ENCODE measurements at places on chromosomes 6 and 20.

DNA sequence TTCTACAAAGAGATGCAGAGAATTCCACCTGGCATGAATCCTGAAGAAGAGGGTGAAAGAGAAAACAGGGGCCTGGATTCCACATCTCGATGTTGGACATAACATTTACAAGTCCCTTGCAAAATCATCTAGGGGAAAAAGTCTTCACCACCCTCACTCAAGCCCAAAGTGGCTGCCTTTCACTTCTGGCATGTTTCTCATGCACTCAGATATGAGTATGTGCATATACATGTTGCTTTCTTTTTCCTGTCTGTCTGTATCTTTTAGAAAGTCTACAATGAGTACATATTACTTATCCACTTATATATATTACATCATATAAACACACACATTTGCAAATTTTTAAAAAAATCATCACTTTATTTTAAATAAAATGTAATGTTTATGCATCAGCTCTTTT is 159.3 kb downstream of the KIF6 start:
- DNase-seq: no peak

- no peak for DNase-seq
These were observed 4.6 kb upstream of the NKX2-2 start for GRCh38 chr20:21518292-21518991.

GRCh38 chr6:135281227-135281626 is 100.1 kb downstream of the MYB start:
- DNase-seq: no peak

DNA sequence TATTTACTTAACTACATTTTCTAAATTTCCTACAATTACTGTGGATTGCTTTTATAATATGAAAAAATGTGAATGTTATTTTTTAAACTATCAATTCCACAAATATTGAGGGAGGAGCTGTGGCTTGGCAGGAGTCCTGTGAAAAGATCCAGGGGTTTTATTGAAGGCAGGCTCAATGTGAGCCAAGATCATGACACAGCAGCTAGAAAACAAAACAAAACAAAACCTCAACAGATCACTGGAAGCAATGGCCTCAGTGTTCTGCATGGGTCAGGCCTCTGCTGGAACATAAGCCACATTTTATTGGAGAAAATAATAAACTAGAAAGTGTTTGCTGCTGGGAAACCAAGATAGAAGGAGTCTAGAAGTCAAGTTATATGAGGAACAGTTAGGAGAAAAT is 19.4 kb upstream of the RCAN2 start:
- DNase-seq: no peak

GRCh38 chr6:20674664-20675063 is 140.4 kb downstream of the CDKAL1 start:
- DNase-seq: no peak

DNA sequence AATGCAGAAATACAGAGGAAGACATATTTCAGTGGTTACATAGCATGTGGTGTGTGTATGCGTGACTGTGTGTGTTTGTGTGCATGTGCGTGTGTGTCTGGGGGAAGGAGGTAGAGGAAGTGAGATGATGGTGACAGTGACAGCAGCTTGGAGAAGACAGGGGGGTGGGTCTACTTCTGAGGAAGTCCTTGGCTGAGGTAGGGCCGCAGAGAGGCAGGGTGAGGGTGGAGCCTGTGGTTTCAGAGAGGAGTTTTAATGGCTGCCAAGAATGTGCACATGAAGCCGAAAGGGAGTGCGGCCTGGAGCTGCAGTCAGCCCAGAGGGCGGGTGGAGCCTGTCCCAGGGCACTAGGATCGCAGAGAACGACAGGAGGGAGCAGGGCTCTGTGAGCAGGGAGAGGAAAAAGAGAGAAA is 22.7 kb upstream of the RNF24 start:
- no peak for DNase-seq

DNA sequence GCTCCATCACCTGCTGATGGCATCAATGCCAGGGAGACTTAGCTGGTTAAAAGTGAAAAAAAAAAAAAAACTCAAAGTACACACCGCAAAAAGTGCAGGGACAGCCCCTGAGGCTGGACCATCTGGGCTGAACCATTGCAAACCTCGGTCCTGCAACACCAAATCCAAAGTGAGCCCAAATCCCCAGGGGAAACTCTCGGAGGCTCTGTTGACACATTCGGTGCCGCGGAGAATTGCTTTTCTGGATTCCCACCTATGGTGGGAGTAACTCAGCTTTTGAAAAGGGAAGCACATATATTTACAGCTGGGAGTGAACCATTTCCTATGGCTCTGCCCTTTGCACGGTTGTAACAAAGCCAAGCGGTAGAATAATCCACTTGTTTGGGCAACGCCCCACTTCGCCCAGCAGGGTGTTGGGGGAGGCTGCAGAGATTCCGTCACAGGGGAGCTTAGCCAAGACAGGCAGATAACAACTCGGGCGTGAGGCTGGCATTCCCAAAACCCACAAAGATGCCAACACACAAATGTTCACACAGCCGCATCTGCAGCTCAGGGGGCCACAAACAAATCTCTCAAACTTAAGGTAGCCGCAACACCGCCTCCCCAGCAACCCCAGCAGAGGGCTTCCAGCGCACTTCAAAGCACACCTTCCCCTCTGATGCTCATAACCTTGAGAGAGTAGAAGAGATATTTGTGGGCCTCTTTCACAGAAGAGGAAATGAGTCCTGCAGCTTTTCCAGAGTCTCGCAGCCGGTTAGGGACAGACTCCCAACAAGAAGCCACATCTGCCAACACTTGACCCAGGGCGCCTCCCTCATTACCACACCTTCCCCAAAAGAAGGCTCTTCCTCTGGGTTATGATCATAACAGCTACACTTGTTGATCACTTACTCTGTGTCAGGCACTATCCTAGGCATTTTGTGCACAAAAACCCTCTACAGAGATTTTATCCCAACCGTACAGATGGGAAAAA is 11.4 kb downstream of the ZC3H12D start:
- peak; percentile 31 for DNase-seq

GRCh38 chr6:53928641-53929040 is 133.8 kb downstream of the LRRC1 start:
- no peak for DNase-seq

DNA sequence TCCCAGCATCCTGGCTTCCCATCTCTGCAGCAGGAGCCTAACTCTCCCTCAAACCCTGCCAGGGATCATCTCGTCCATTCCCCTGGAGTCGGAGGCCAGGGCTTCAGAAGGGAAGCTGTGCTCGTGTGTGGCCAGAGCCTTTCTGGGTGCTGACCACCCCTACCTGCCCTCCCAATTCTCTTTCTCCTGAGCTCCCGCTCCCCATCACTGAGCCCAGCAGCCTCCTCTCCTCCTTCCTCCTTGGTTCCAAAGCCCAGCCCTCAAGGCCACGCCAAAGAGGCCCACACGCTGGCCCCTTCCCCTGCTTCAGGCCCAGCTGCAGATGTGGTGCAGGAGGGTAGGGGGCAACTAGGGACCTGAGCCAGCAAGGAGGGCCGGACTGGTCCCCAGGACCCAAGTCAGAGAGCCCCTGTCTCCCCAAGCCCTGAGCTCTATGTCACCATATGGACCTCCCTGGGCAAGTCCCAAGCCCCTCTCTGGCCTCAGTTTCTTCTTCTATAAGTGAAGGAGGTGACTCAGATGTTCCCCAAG is 1.3 kb downstream of the FAM83C start:
- DNase-seq: no peak

- no peak for DNase-seq
These were observed 10.8 kb upstream of the LY86 start for GRCh38 chr6:6577735-6578134.

- no peak for DNase-seq
These were observed 696.7 kb downstream of the C6orf118 start for GRCh38 chr6:164612751-164613150.

Data from retinal pigment epithelial cell (primary cell).